ENCODE measurements at places on chromosomes 5 and 9. TPM values are rescaled to one million over a fixed set of nuclear protein-coding genes. Genes with fewer than 3 reads are reported as not detected.
A peak's percentile ranks its signal among the peaks of the same experiment; 100 is the strongest.

Gene CRHBP
- total RNA-seq = not detected

DNA sequence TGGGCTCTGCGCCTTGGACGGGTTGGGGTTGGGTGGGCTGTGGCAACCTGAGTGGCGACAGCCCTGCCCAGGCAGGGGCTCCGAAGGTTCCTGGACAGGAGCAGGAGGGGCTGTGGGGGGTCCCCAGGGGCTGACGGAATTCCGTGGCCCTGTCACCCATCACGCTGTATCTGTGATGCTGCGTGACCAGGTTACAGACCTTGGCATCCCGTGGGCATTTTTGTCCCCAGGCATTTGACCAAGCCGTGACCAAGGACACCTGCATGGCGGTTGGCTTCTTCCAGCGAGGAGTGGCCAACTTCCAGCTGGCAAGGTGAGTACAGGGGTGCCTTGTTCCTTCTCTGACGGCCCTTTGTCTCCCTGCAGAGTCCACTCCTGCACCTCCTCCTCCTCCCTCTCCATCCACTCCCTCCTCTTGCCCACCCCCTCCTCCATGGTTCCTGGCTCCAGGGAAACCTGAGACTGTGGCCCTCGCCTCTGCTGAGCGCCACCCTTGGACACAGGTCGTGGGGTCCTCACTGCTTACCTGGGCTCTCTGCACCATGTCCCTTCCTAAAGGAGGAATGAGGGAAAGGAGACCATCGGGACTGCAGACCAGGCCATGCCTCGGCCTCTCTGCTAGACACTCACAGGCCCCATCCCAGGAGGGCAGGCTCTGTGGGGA is 3.0 kb downstream of the NOXA1 start:
- no peak overlapping the region for H3K27ac ChIP-seq
- DNase-seq = peak; percentile 29
- no peaks in the 10 kb centered on the region for H3K36me3 ChIP-seq
- no peaks in the 10 kb centered on the region for H3K27me3 ChIP-seq
- peaks cover 21% of the 10 kb centered on the region for H3K4me1 ChIP-seq

- H3K27me3 ChIP-seq = no peaks in the 10 kb centered on the region
- no peak overlapping the region for H3K4me3 ChIP-seq
- DNase-seq = no peak
Observed at GRCh38 chr9:124355039-124355940, 60.0 kb downstream of the PSMB7 start.

Gene SPATA31E1
- not detected for total RNA-seq

DNA sequence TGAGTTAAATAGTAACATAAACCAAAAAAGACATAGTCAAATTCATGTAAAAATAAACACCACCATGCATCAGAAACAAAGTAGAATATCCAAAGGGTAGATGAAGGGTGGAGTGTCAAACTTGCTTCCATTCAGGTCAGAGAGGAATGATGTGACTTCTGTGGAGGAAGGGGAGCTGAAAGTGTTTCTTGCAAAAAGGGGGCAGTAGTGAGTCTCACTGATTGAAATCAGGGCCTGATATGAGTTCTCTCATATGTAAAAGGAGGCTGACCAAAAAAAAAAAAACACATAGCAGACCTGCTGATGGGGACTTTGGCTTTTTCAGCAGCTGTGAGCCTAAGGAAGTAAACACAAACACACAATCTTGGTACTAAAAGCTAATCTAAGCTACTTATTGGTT is 38.8 kb upstream of the RGMB start:
- no peak for DNase-seq
- H3K4me3 ChIP-seq = no peak overlapping the region
- H3K4me1 ChIP-seq = no peaks in the 10 kb centered on the region
- no peak overlapping the region for H3K27ac ChIP-seq
- H3K27me3 ChIP-seq = no peaks in the 10 kb centered on the region

Gene IL17B
- total RNA-seq = not detected

Gene SLC6A3
- total RNA-seq = not detected

GRCh38 chr5:179126506-179126991 is 66.4 kb downstream of the ZNF354C start:
- H3K27me3 ChIP-seq = no peaks in the 10 kb centered on the region
- no peaks in the 10 kb centered on the region for H3K36me3 ChIP-seq
- DNase-seq = no peak
- H3K27ac ChIP-seq = no peak overlapping the region

Gene IER5L
- 3.6 TPM for total RNA-seq

Gene TAF9
- 45.9 TPM for total RNA-seq

Gene EPB41L4B
- total RNA-seq = not detected

DNA sequence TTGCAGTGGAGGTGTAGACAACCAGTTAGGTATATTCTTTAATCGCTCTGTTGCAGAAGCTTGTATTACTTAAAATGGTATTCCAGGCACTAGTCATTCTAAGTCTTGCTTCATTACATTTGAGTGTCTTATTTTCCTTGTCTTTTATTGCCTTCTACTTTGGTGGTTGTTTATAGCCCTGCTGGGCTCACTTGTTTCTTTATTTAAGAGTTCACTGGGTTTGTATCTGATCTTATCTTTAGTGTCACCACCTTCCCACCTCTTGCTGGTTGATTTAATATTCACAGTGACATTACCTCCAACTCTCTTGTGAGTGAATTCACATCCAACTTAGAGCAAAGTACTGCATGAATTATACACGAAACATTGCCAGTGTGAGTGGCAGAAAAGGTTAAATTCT is 83.6 kb upstream of the BNC2 start:
- H3K4me3 ChIP-seq = no peak overlapping the region
- H3K27me3 ChIP-seq = no peaks in the 10 kb centered on the region
- no peak overlapping the region for H3K27ac ChIP-seq

DNA sequence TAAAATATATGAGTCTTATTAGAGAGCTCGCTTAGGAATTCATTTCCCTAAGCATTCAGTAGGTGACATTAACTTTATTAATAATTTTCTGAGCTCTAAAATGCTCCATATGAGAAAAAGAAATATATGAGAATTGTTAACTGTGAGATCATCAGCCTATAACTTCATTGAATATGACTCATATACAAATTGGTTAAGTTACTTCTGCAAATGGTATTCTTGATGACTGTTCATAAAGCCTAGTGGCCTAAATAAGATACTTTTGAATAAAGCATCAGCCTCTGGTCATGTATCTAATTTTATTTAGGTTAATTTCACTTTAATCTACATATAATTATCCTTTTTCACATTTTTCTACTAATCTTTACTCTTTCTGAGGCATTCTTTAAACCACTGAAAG is 710.2 kb upstream of the ACO1 start:
- no peaks in the 10 kb centered on the region for H3K4me1 ChIP-seq
- no peaks in the 10 kb centered on the region for H3K36me3 ChIP-seq
- no peak for DNase-seq
- H3K27me3 ChIP-seq = no peaks in the 10 kb centered on the region
- H3K4me3 ChIP-seq = no peak overlapping the region
- H3K27ac ChIP-seq = no peak overlapping the region

DNA sequence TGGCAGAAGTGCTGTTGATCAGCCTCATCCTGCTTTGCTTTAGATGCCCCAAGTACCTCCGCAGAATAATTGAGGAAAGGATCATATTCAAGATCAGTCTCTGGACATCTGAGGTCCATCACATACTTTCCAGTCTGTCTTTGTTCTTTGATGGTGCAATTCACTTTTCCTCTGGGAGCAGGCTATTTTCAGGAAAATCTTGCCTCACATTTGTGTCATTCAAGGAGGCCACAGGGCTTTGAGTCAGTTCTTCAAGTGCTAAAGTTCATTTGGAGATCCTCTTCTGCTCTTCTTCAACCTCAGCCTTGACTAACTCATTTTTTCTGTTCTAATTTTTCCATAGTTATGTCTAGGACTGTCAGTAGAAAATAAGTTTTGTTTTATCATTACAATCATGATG is 18.6 kb downstream of the EQTN start:
- H3K4me3 ChIP-seq = no peak overlapping the region
- no peak overlapping the region for H3K27ac ChIP-seq
- H3K27me3 ChIP-seq = no peaks in the 10 kb centered on the region
- DNase-seq = no peak
- H3K36me3 ChIP-seq = no peaks in the 10 kb centered on the region

- H3K27ac ChIP-seq = no peak overlapping the region
- H3K4me1 ChIP-seq = no peaks in the 10 kb centered on the region
- no peaks in the 10 kb centered on the region for H3K27me3 ChIP-seq
- DNase-seq = no peak
- no peaks in the 10 kb centered on the region for H3K36me3 ChIP-seq
Observed at GRCh38 chr5:2320611-2321010, 430.9 kb downstream of the IRX2 start.

Gene LCN15
- not detected for total RNA-seq

- H3K27ac ChIP-seq = no peak overlapping the region
- H3K4me1 ChIP-seq = peaks cover 16% of the 10 kb centered on the region
- H3K27me3 ChIP-seq = no peaks in the 10 kb centered on the region
- no peak overlapping the region for H3K4me3 ChIP-seq
- H3K36me3 ChIP-seq = no peaks in the 10 kb centered on the region
Observed at GRCh38 chr5:172274951-172275753, 8.4 kb downstream of the UBTD2 start.

- no peak for DNase-seq
- no peaks in the 10 kb centered on the region for H3K36me3 ChIP-seq
- H3K27ac ChIP-seq = no peak overlapping the region
- H3K4me3 ChIP-seq = no peak overlapping the region
Observed at GRCh38 chr5:81265101-81265500, 32.0 kb downstream of the CKMT2 start.

DNA sequence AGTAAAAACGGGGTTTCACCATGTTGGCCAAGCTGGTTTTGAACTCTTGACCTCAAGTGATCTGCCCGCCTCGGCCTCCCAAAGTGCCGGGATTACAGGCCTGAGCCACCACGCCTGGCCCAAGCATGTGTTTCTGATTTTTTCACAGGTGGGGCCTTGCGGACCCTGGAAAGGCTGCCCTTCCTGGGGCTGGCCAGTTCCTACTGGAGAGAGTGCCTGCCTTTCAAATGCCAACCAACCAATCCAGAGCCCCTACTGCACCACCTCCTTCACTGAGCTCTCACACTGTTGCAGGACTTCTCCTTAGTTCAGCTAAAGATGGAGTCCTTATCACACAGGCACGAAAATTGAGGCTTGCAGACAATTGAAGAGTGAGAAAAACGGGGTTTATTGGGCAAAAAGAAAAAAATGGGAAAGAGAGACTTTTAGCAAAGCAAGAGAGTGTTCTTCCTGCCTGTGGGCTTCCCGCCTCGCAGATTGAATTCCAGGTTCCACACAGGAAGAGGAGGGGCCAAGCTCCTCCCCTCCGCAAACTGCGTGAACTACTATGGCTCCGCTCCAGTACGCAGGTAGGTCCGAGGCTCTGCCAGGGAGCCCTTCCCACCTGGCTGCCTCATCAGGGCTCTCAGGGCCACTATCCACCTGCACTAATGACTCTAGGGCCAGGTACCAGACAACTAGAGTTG is 8.3 kb upstream of the CMBL start:
- H3K4me3 ChIP-seq = no peak overlapping the region
- H3K4me1 ChIP-seq = no peaks in the 10 kb centered on the region
- no peak overlapping the region for H3K27ac ChIP-seq
- no peaks in the 10 kb centered on the region for H3K27me3 ChIP-seq
- no peaks in the 10 kb centered on the region for H3K36me3 ChIP-seq
- no peak for DNase-seq

GRCh38 chr9:34450644-34451043 is 7.7 kb downstream of the FAM219A start:
- no peaks in the 10 kb centered on the region for H3K36me3 ChIP-seq
- no peaks in the 10 kb centered on the region for H3K4me1 ChIP-seq
- H3K4me3 ChIP-seq = no peak overlapping the region
- H3K27me3 ChIP-seq = no peaks in the 10 kb centered on the region
- H3K27ac ChIP-seq = no peak overlapping the region
- DNase-seq = no peak

DNA sequence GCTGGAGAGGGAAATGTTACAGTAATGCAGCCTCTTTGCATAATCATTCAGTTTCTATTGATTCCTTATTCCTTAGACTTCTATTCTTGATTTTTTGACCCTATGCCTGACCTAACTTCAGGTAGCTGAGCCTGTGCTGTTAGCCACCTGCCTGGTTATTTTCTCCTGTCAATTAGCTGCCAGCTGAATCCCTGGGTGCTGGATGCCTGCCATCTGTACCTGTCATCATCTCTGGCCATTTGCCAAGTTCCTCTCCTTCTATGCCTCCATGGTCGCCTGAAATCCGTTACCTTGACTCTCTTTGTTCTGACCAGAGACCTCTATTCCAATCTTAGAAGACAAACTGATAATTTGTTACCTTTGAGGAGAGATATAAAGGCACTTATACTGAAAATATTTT is 178.3 kb downstream of the CAVIN4 start:
- no peaks in the 10 kb centered on the region for H3K4me1 ChIP-seq
- DNase-seq = no peak
- no peaks in the 10 kb centered on the region for H3K27me3 ChIP-seq
- H3K36me3 ChIP-seq = no peaks in the 10 kb centered on the region
- no peak overlapping the region for H3K4me3 ChIP-seq
- H3K27ac ChIP-seq = no peak overlapping the region

Gene MYMK
- total RNA-seq = not detected

Gene ST8SIA4
- 28.7 TPM for total RNA-seq

Gene IL33
- total RNA-seq = not detected

- no peak overlapping the region for H3K4me3 ChIP-seq
- no peaks in the 10 kb centered on the region for H3K4me1 ChIP-seq
- H3K27ac ChIP-seq = no peak overlapping the region
- no peaks in the 10 kb centered on the region for H3K27me3 ChIP-seq
Observed at GRCh38 chr9:111436571-111436970, 47.6 kb downstream of the ECPAS start.

DNA sequence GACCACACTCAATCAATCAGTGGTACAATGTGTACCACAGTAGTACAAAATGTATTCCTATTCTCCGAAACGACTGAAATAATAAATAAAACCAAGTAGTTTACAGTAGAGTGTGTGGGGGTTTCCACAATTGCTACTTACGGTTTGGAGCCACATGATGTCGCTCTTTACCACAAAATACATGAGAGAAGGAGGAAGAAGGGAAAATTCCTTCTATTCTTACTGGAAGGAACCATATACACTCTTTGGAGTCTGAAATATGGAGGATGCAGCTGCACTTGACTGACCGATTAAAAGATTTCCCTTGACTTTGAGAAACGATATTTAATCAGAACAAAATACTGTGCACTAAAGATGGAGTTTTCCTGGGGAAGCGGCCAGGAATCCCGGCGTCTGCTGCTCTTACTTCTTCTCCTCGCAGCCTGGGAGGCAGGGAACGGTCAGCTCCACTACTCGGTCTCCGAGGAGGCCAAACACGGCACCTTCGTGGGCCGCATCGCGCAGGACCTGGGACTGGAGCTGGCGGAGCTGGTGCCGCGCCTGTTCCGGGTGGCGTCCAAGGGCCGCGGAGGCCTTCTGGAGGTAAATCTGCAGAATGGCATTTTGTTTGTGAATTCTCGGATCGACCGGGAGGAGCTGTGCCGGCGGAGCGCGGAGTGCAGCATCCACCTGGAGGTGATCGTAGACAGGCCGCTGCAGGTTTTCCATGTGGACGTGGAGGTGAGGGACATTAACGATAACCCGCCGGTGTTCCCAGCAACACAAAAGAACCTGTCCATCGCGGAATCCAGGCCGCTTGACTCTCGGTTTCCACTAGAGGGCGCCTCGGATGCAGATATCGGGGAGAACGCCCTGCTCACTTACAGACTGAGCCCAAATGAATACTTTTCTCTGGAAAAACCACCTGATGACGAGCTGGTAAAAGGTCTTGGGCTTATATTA is at the start of gene PCDHA4:
PCDHA4 (plus strand) TSS at position 235 of the 942 bp plus-strand sequence.
- H3K4me1 ChIP-seq = no peaks in the 10 kb centered on the region
- no peaks in the 10 kb centered on the region for H3K27me3 ChIP-seq
- H3K4me3 ChIP-seq = no peak within 1 kb of the TSS
- no peaks in the 10 kb centered on the region for H3K36me3 ChIP-seq
- H3K27ac ChIP-seq = no peak within 1 kb of the TSS
- no peak for DNase-seq

Gene GNE
- total RNA-seq = 16.9 TPM

Measured in CD4-positive, alpha-beta memory T cell (primary cell).